ENCODE measurements at places on chromosomes 4 and X.

DNA sequence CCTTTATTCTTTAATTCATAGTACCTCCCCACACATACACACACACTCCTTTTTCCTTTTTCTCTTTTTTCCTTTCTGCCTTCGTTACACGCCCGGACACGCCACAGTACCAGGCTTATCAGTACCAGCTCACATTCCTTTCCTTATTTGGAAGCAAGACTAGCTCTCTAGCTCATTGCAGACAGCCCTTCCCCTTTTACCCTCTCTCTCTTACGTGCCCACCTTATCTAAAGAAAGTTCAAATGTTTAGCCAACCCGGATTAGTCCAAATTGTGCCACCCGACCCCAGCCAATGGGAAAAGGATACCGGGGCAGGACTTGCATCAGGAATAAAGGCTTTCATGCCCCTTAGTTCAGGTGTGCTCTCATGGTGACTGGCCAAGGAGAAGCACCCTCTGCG, 194.7 kb upstream of the VCX3A start:
- no peak overlapping the region for H3K27ac ChIP-seq
- H3K4me1 ChIP-seq, result no peaks in the 10 kb centered on the region
- H3K36me3 ChIP-seq, result no peaks in the 10 kb centered on the region
- H3K4me3 ChIP-seq, result no peak overlapping the region
- DNase-seq, result no peak

DNA sequence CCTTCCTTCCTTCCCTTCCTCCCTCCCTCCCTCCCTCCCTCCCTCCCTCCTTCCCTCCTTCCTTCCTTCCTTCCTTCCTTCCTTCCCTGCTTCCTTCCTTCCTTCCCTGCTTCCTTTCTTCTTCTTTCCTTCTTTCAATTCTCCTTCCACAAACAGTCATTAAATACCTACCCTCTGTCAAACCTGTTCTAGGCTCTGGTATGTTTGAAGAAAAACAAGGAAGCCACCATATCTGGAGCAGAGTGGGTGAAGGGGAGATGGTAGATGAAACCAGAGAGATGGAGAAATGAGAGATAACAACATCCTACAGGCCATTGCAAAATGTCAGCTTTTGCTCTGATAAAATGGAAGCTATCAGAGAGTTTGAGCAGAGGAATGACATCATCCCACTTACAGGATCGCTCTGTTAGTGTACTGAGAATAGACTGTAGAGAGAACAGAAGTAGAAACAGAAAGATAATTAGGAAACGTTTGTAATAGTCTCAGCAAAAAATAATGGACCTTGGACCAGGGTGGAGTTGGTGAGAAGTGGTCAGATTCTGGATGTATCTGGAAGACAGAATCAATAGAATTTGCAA, 334.0 kb downstream of the STIM2 start:
- H3K27ac ChIP-seq, result no peak overlapping the region
- no peak overlapping the region for H3K4me3 ChIP-seq
- DNase-seq, result no peak

DNA sequence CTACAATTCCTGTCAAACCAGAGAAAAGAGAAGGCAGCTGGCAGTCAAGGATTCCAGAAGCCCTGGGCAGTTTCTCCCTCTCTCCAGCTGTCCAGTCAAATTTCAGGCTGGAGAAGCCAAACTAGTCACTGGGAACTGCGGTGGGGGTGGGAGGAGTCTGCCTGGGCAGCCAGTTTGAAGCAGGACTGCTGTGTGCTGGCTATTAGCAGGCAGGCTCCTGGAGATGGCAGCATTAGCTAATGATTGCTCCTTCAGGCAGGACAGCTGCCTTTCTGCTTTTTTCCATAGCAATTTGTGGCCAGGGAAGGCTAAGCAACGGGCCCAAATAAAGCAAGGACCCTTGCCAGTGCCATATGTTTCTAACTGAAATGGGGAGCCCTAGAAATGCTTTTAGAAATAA, 44.7 kb upstream of the FGF13 start:
- no peaks in the 10 kb centered on the region for H3K4me1 ChIP-seq
- H3K4me3 ChIP-seq, result no peak overlapping the region
- DNase-seq, result peak; percentile 19
- no peak overlapping the region for H3K27ac ChIP-seq

DNA sequence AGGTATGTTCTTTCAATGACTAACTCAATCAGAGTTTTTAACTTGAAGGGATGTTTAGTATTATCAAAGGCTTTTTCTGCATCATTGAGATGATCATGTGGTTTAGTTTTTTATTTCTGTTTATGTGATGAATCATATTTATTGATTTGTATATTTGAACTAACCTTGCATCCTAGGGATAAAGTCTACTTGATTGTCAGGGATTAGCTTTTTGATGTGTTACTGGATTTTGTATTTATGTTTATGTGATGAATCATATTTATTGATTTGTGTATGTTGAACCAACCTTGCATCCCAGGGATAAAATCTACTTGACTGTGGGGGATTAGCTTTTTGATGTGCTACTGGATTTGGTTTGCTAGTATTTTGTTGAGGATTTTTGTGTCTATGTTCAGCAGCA, 615.4 kb upstream of the GRID2 start:
- H3K27ac ChIP-seq, result no peak overlapping the region
- no peaks in the 10 kb centered on the region for H3K4me1 ChIP-seq
- H3K27me3 ChIP-seq, result no peaks in the 10 kb centered on the region

- DNase-seq, result no peak
- H3K27me3 ChIP-seq, result no peaks in the 10 kb centered on the region
- no peak overlapping the region for H3K4me3 ChIP-seq
- H3K36me3 ChIP-seq, result no peaks in the 10 kb centered on the region
Measured at GRCh38 chr4:64200001-64200555, 209.2 kb downstream of the TECRL start.

- no peak for DNase-seq
- H3K4me1 ChIP-seq, result no peaks in the 10 kb centered on the region
- H3K36me3 ChIP-seq, result no peaks in the 10 kb centered on the region
- H3K4me3 ChIP-seq, result no peak overlapping the region
- no peaks in the 10 kb centered on the region for H3K27me3 ChIP-seq
Measured at GRCh38 chrX:129139837-129140598, 383.3 kb downstream of the SMARCA1 start.

DNA sequence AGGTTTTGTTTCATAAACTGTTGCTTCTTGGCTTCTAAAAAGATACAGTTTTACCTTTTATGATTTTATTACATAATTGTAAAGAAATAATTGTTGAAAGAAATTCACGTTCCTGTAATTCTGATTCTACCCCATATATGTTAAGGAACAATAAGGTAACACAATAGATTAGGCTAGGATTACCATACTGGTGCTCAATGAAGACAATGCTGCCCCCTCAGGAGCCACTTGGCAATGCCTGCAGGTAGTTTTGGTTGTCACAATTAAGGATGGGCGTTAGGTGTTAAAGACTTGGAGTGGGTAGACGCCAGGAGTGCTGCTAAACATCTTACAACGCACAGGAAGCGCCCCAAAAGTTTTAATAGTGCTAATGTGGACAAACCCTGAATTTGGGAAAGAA, 133.2 kb downstream of the NLGN4X start:
- DNase-seq, result no peak
- no peak overlapping the region for H3K4me3 ChIP-seq
- H3K36me3 ChIP-seq, result no peaks in the 10 kb centered on the region
- H3K27me3 ChIP-seq, result no peaks in the 10 kb centered on the region
- H3K4me1 ChIP-seq, result no peaks in the 10 kb centered on the region

DNA sequence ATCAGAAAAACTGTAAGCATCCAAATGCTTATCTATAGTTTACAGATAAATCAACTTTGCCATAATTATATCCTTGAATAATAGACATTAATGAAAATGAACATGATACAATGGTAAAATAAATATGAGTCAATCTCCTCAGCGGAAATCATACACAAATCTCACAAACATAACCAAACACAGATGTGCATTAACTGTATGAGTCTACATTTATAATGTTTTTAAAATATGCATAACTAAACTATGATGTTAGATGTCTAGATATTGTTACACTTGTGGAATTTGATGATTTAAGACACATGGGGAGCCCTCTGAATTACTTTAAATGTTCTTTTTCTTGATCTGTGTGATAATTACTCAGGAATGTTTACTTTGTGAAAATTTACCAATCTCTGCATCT, 951.2 kb downstream of the TECRL start:
- no peak overlapping the region for H3K27ac ChIP-seq
- no peaks in the 10 kb centered on the region for H3K4me1 ChIP-seq
- no peaks in the 10 kb centered on the region for H3K27me3 ChIP-seq
- DNase-seq, result no peak

DNA sequence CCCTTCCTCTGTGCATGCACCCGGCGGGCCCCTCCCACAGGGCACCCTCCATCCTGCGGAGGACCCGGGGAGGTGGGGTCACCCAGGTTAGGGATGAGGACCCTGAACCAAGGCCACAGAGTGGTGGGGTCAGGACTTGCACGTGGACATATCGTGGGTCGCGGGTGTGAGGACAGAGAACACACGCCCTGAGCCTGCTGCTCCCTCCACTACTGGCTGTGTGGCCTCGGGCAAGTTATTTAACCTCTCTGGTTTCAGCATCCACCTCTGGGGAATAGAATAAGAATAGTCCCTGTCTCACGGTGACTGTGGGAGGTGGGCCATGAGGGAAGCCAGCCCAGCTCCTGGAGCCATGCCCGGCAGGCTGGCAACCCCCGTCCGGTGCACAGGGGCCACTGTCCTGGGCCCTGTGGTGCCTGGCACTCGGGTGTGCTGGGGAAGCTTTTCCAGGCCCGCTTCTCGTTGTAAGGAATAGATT, 5.1 kb downstream of the PSAPL1 start:
- H3K36me3 ChIP-seq, result no peaks in the 10 kb centered on the region
- DNase-seq, result peak; percentile 3
- H3K4me1 ChIP-seq, result peaks cover 7% of the 10 kb centered on the region

DNA sequence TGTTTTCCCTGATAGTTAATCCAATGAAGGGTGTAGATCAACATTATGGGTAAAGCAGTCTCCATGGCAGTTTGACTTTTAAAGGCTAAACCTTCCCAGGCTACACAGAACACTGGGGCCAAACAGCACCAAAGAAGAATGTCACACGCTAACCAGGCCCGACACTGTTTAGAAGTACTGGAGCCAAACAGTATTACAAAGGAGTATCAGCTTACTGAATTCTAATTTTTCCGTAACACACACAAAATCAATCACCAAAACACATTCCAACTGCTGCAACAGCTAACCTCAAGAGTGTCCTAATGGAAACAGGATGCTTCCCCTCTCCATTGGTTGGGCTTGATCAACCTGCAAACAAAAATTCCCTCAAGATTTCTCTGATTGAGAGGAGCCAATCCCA, 783.5 kb downstream of the PCDH18 start:
- no peaks in the 10 kb centered on the region for H3K4me1 ChIP-seq
- DNase-seq, result no peak
- H3K36me3 ChIP-seq, result no peaks in the 10 kb centered on the region
- H3K27ac ChIP-seq, result no peak overlapping the region
- H3K4me3 ChIP-seq, result no peak overlapping the region
- H3K27me3 ChIP-seq, result no peaks in the 10 kb centered on the region

GRCh38 chr4:25654031-25654970, 1.4 kb upstream of the SLC34A2 start:
- H3K36me3 ChIP-seq, result no peaks in the 10 kb centered on the region
- no peak overlapping the region for H3K4me3 ChIP-seq
- peaks cover 8% of the 10 kb centered on the region for H3K4me1 ChIP-seq
- no peak for DNase-seq
- H3K27ac ChIP-seq, result no peak overlapping the region

DNA sequence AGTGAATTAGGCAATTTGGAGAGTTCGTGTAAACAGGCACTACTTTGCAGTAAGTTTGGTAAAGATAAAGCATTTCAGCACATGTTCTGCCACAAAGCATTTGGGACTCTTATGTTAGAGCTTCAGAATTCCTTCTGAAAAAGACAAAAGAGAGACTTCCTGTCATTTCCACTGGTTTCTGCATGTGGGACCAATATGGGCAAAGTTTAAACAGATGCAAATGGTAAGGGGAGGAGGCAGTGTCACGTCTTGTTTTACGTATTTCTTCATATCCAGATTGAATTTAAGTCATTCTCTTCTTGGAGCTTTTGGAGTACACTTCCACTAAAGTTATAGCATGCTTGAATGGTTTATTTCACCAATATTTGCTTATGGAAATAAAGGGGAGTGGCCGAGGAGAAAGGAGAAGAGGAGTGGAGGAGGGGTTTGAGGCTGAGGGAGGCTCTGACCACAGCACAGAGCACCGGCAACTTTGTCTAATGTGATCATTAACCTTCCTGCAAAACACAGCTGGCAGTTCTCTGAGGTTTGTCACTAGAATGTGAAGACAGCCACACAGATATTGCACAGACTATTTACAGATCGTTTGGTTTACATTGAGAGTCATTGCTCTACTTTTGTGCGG, at the start of gene APELA:
Gene APELA (plus strand): TSS at position 479 of the 625 bp plus-strand sequence. CDS start 154 bp downstream, outside the sequence.
- H3K36me3 ChIP-seq, result no peaks in the 10 kb centered on the region
- no peak within 1 kb of the TSS for H3K4me3 ChIP-seq
- H3K27me3 ChIP-seq, result no peaks in the 10 kb centered on the region
- DNase-seq, result no peak

DNA sequence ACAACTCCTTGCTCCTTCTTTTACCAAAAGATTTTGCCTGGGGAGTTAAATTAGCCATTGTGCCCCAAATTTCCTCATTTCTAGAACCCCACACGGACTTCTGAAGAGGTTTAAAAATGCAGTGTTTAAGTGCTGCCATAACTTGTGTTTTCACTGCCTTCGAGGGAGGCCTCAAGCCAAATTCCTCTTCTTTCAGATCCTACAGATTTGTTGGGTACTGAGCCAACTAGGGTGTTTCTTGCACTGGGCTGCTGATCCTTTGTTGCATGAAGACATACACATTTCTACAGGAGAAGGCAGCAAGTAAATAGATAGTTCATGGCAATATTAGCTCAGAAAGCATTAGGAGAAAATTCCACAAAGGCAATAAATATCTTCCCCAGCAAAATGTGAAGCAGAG, 43.8 kb downstream of the GLRA2 start:
- H3K36me3 ChIP-seq, result no peaks in the 10 kb centered on the region
- no peak for DNase-seq
- no peak overlapping the region for H3K4me3 ChIP-seq
- no peak overlapping the region for H3K27ac ChIP-seq

DNA sequence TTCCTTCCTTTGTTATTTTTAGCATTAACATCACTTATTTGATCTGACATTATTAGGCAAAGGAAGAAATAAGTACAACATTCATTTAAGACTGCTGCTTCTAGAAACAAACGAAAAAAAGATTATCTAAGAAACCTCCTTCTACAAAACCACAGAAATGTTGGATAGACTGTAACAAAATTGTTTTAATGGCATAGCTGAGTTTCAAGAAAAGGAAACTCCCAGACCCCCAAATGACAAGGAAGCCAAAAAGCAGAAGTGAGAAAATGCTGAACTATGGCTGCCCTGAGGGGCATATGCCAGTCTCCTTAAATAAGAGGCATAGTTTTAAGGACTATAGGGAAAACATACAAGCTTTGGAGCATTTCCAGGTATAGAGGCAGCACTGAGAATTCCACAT, 1431.6 kb upstream of the TENM3 start:
- no peak overlapping the region for H3K4me3 ChIP-seq
- no peaks in the 10 kb centered on the region for H3K4me1 ChIP-seq
- no peak overlapping the region for H3K27ac ChIP-seq
- no peaks in the 10 kb centered on the region for H3K36me3 ChIP-seq
- no peaks in the 10 kb centered on the region for H3K27me3 ChIP-seq

All from left ventricle myocardium inferior (tissue), 1 donor.